Psoas muscle (tissue), 8 donors: ENCODE measurements at places on chromosomes 13 and 19. TPM values are rescaled to one million over a fixed set of nuclear protein-coding genes. Genes with fewer than 3 reads are reported as not detected.
A peak's percentile ranks its signal among the peaks of the same experiment; 100 is the strongest.

DNA sequence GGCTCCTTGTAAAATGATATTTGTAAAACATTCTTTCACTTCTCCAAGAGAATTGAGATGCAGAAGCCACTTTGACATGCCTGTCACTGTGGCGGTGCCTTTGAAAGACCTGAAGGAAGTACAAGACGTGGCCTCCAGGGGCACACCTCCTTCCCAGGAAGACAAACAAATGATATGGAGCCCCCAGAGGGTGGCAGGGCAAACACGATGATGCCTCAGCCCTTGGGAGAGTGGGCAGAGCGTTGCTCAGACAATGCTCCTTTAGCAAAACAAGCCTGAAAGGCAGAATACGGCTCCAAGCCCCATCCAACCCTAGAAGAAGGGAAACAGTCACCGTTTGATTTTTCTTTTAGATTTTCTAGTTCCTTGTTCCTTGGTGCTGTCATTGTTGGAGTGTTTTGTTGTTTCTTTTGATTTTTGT, 9.2 kb upstream of the ATP12A start:
- no peak for DNase-seq

- DNase-seq: no peak
Observed at GRCh38 chr19:13718733-13719132, 45.6 kb upstream of the MRI1 start.

The ZNF541 gene
- 0.40 TPM for total RNA-seq

GRCh38 chr13:69168436-69168835, 939.2 kb upstream of the ATXN8OS start:
- DNase-seq: no peak

GRCh38 chr13:20719783-20720182, 16.3 kb downstream of the IL17D start:
- peak; percentile 76 for DNase-seq

The B3GNT3 gene
- not detected for total RNA-seq

- no peak for DNase-seq
Observed at GRCh38 chr13:47832458-47832972, 168.6 kb downstream of the SUCLA2 start.

The KLK2 gene
- total RNA-seq: not detected

GRCh38 chr19:45542234-45542668, 35.0 kb downstream of the VASP start:
- no peak for DNase-seq

The ZNF625 gene
- total RNA-seq: 0.98 TPM

DNA sequence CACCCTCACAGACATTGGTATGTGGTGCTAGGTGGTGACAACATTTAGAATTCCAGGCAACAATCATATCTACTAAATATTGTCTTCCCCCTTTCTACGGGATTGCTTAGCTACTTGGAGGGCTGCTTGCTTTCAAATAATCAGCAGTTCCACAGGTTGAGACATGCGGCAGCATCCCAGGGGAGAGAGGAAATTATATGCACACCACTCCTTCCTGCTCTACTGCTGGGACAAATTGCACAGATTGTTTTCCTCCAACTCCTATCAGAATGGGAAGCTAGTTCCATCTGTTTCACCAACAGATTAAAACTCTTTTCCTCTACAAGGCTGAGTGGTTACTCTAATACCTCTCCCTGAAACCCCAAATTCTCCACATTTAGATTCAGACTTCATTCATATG, 275.4 kb downstream of the DNAJC15 start:
- DNase-seq: no peak

- DNase-seq: no peak
Observed at GRCh38 chr19:38647966-38648768, 718 bp downstream of the ACTN4 start.

DNA sequence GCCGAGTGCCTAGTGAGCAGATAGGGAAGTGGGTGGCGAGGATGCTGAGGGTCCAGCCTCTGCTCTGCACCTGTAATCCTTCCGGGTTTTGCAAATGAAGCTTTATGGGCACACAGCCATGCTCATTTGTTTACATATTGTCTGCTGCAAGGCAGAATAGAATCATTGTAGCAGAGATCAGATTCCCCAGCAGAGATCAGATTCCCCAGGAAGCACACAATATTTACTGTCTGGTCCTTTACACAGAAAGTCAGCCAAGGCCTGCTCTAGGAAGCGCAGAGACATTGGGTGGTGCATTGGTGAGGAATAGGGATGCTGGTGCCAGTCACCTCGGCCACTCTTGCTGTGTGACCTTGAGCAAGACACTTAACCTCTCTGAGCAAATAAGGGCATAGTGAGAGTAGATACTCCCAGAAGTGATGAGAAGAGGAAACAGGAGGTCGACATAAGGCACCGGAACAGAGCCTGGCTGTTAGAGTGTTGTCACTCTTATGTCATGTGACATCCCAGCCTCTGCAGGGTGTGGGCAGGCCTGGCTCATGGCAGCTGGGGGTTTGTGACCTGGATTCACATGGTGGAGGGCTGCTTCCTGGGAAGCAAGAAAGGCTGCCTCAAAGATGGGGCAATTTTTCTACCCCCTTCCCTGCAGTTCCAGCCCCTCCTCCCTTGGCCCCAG, 25.6 kb downstream of the CARM1 start:
- no peak for DNase-seq

GRCh38 chr13:40480012-40480914, 186.2 kb downstream of the FOXO1 start:
- DNase-seq: no peak

The ZNF837 gene
- 0.10 TPM for total RNA-seq

The ONECUT3 gene
- not detected for total RNA-seq

DNA sequence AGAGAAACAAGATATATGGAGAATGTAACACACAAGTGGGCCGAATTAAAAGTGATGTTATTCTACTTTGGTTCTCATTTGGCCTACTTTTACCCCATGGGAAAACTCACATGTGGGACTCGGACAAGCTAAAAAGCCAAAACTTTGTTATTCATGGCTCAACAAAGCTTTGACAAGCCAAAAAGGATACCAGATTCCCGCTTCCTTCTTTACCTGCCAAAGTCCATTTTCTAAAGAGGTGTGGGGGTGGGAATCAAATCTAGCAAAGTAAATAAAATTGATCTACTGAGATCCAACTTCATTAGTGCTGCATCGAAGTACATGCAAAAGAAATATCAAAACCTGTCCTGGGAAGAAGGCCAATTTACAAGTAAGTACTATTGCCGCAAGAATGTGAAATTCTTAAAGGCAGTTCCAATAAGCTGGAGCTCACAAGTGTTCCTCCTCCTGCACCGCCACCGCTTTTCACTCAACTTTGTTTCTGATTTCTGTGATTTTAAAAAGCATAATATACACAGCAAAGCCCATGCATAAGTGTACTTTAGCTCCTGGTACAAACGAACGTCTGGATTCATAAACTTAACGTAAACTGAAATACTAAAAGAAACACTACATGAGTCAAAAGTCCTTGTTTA, 1.1 kb downstream of the LNX2 start:
- DNase-seq: no peak

The NDUFB7 gene
- total RNA-seq: 306 TPM

DNA sequence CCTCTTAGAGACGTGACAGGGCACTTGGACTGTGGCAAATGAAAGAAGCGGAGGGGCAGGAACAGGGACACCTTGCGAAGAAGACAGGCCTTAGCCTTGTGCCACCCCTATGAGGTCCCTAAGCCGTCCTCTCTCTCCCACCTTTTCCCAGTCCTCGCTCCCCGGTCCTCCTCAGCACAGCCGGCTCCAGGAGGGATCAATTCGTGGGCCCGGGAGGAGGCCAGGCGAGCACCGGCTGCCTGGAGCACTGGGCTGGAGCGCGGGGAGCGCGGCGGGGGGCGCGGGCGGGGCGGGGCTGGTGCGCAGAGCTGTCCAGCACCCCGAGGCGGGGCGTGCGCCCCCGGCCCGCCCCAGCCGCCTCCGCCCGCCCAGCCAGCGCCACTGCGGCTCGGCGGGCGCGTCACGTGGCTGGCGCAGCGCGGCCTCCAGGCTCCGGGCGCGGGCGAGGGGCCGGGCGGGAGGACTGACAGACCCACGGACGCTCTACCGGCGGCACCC, at the start of gene LRP3:
TSS of gene LRP3 (plus strand) at position 466 of the 498 bp plus-strand sequence. CDS start 456 bp downstream, outside the sequence.
- peak; percentile 72 for DNase-seq

The MTRF1 gene
- total RNA-seq: 8.7 TPM

DNA sequence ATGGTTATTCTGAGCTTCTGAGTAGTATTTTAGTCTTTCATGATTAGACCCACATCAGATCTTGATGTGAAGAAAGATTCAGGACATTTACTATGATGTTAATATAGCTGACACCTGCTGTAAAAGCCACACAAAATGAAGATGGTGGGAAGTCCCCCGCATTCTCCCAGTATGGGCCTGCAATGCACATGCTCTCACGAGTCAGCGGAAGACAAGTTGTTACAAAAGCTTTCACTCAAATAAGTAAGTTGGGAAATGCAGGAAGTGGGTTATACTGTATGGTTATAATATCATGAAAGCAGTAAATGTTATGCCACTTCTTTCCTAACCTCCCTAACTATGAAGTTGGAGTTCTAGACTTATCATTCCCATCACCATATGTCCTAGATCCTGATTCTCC, 171.9 kb downstream of the KLF5 start:
- no peak for DNase-seq

DNA sequence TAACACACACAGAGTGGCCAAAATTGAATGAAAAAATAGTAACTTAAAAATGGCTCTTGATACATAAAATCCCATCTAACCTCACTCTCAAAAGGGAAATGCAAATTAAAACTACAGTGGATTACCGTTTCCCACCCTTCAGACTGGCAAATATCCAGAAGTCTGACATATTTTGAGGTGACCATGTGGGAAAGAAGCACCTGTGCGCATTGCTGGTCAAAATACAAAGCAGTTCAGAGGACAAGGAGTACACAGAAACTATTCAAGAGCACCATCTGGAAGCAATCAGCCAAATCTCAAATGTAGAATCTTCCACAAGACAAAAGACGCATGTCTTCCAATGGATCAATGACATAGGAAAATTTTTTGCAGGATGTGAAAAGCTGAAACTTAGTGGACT, 23.2 kb downstream of the NALCN start:
- no peak for DNase-seq

The KIR3DL1 gene
- total RNA-seq: not detected

GRCh38 chr19:8630796-8631424, 477 bp downstream of the NFILZ start:
- no peak for DNase-seq

GRCh38 chr13:70189981-70190380, 81.7 kb upstream of the KLHL1 start:
- no peak for DNase-seq

GRCh38 chr13:58452123-58452623, 820.6 kb downstream of the PCDH17 start:
- DNase-seq: no peak

The SLAIN1 gene
- 3.7 TPM for total RNA-seq

GRCh38 chr13:48602296-48603016, 51.3 kb upstream of the CYSLTR2 start:
- no peak for DNase-seq
